Osteoblast (primary cell): ENCODE measurements at places on chromosomes 1 and 21.

- no peak for DNase-seq
- no peak overlapping the region for H3K4me3 ChIP-seq
- no peak overlapping the region for H3K27ac ChIP-seq
- H3K27me3 ChIP-seq, result no peaks in the 10 kb centered on the region
- no peaks in the 10 kb centered on the region for H3K4me1 ChIP-seq
These were observed 4.7 kb downstream of the AMY2B start for GRCh38 chr1:103576065-103576464.

GRCh38 chr1:201504799-201505502, 2.0 kb downstream of the CSRP1 start:
- H3K27me3 ChIP-seq, result no peaks in the 10 kb centered on the region
- H3K4me1 ChIP-seq, result peaks cover 84% of the 10 kb centered on the region
- H3K27ac ChIP-seq, result peak overlapping the region; percentile 99
- H3K4me3 ChIP-seq, result peak overlapping the region; percentile 81
- H3K36me3 ChIP-seq, result peaks cover 22% of the 10 kb centered on the region

DNA sequence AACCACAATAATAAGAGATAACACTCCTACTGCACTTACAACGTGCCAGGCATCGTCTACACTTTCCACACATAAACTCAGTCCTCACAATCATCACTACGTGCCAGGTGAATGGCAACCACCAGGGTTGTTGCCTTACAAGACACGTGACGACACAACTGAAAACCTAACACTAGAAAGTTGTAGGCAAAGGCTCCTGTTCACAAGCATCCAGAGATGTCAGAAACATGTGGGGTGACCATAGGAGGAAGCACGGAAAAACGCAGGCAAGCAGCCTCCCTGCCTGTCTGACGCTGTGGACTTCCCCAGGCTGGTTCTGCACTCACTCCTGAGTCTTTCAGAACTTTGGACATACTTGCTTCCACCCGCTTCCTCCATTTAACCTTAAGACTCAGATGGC, 7.0 kb downstream of the CAPZB start:
- H3K4me1 ChIP-seq, result peaks cover 37% of the 10 kb centered on the region
- no peak overlapping the region for H3K4me3 ChIP-seq
- peaks cover 35% of the 10 kb centered on the region for H3K36me3 ChIP-seq
- no peaks in the 10 kb centered on the region for H3K27me3 ChIP-seq

GRCh38 chr21:28272272-28272992, 720.2 kb downstream of the LTN1 start:
- H3K4me1 ChIP-seq, result no peaks in the 10 kb centered on the region
- no peak overlapping the region for H3K4me3 ChIP-seq
- H3K36me3 ChIP-seq, result no peaks in the 10 kb centered on the region
- H3K27me3 ChIP-seq, result no peaks in the 10 kb centered on the region
- no peak overlapping the region for H3K27ac ChIP-seq

- no peak overlapping the region for H3K27ac ChIP-seq
- no peaks in the 10 kb centered on the region for H3K4me1 ChIP-seq
- H3K27me3 ChIP-seq, result no peaks in the 10 kb centered on the region
These were observed 107.0 kb downstream of the CTH start for GRCh38 chr1:70518106-70518505.

- no peak overlapping the region for H3K4me3 ChIP-seq
- no peaks in the 10 kb centered on the region for H3K4me1 ChIP-seq
- H3K36me3 ChIP-seq, result no peaks in the 10 kb centered on the region
- DNase-seq, result no peak
- no peaks in the 10 kb centered on the region for H3K27me3 ChIP-seq
These were observed 198.6 kb downstream of the PTPRC start for GRCh38 chr1:198837278-198838021.

- H3K27me3 ChIP-seq, result no peaks in the 10 kb centered on the region
- no peak overlapping the region for H3K4me3 ChIP-seq
- no peak overlapping the region for H3K27ac ChIP-seq
- no peaks in the 10 kb centered on the region for H3K36me3 ChIP-seq
These were observed 195.2 kb upstream of the CHODL start for GRCh38 chr21:18049461-18049860.

GRCh38 chr1:59730759-59731478, 83.8 kb upstream of the HOOK1 start:
- peak overlapping the region; percentile 94 for H3K27ac ChIP-seq
- DNase-seq, result peak; percentile 66
- H3K4me3 ChIP-seq, result peak overlapping the region; percentile 10
- H3K27me3 ChIP-seq, result no peaks in the 10 kb centered on the region

DNA sequence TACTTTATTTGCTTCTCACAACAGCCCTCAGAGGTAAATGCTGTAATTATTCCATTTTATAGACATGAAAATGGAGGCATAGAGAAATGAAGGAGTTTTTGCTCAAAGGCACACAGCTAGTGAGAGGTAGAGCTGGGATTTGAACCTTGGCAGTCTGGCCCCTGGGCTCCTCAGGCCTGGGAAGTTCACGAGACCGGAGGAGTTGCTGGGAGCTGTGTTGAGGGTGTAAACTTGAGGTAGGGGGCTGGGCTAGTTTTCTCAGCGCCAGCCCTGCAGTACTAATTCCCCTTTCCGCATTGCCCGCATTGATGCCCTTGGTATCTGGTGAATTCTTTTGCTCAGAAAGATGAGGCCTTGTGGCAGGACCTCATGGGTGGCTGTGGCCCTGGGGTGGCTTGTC, 73.3 kb downstream of the PTPRU start:
- H3K36me3 ChIP-seq, result no peaks in the 10 kb centered on the region
- peak; percentile 68 for DNase-seq
- H3K4me3 ChIP-seq, result no peak overlapping the region
- H3K27ac ChIP-seq, result no peak overlapping the region
- no peaks in the 10 kb centered on the region for H3K4me1 ChIP-seq

DNA sequence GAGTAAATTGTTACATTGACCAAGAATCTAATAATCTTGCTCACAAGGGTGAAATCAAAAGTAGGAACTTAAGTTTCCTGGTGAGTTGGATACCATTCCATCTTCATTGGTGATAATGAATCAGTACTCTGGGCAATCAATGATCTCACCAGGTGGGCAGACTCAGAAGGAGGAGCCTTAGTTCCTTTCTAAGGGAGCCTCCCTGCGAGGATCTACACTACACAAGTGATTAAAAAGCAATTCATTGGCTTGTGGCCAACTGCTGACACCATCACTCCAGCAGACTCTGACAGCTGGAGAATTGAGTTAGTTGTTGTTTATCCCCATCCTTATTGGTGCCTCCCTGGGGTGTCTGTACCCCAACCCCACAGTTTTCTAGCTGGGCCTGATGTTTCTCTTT, 84.1 kb upstream of the VANGL1 start:
- no peaks in the 10 kb centered on the region for H3K27me3 ChIP-seq
- no peak overlapping the region for H3K4me3 ChIP-seq
- no peak overlapping the region for H3K27ac ChIP-seq
- peaks cover 7% of the 10 kb centered on the region for H3K4me1 ChIP-seq
- no peaks in the 10 kb centered on the region for H3K36me3 ChIP-seq

- DNase-seq, result peak; percentile 46
- no peak overlapping the region for H3K27ac ChIP-seq
- no peak overlapping the region for H3K4me3 ChIP-seq
- H3K27me3 ChIP-seq, result no peaks in the 10 kb centered on the region
- peaks cover 10% of the 10 kb centered on the region for H3K4me1 ChIP-seq
These were observed 28.9 kb downstream of the RNF2 start for GRCh38 chr1:185074307-185074706.

DNA sequence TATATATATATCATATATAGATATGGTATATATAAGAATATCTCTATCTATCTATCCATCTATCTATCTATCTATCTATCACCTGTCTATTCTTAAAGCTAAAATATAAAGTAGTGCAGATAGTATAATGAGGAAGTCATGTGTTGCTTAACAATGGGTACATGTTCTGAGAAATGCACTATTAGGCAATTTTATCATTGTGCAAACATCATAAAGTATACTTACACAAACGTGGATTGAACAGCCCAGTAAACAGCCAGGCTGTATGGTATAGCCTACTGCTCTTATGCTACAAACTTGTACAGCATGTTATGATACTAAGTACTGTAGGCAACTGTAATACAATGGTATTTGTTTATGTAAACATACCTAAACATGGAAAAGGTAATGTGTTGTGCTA, 621.0 kb upstream of the NCAM2 start:
- no peak overlapping the region for H3K4me3 ChIP-seq
- no peaks in the 10 kb centered on the region for H3K36me3 ChIP-seq
- H3K27ac ChIP-seq, result no peak overlapping the region
- no peaks in the 10 kb centered on the region for H3K4me1 ChIP-seq
- no peaks in the 10 kb centered on the region for H3K27me3 ChIP-seq

- no peaks in the 10 kb centered on the region for H3K4me1 ChIP-seq
- DNase-seq, result peak; percentile 43
- H3K4me3 ChIP-seq, result no peak overlapping the region
- no peaks in the 10 kb centered on the region for H3K27me3 ChIP-seq
- H3K27ac ChIP-seq, result no peak overlapping the region
These were observed 264.2 kb downstream of the NPHP4 start for GRCh38 chr1:5727871-5728643.

DNA sequence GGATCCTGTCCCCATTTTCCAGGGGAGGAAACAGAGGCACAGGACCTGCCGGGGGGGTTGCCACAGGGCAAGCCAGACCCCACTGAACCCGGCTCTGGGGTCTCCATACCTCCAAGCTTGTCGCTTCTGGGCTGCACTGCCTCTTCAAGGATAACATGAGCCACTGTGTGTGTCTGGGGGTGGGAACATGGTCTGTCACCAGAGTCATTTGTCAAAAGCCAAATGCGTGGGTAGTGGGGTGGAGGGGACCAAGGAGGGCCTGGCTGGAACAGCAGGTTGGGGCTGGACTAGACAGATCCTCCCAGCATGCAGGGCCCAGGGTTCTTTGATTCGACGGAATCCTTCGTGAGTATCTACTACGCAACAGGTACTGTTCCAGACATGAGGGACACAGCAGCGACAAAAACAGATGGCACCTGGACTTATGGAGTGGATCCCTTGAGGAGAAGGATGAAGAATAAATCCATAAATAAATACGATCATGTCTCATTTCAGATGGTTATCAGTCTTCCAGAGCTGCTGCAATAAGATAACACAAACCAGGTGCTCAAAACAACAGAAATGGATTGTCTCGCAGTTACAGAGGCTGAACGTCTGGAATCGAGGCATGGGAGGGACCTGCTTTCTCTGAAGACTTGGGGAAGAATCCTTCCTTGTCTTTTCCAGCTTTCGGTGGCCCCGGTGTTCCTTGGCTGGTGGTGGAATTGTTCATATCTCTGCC, 28.7 kb downstream of the C1QB start:
- H3K36me3 ChIP-seq, result no peaks in the 10 kb centered on the region
- no peak for DNase-seq
- H3K4me3 ChIP-seq, result no peak overlapping the region
- no peak overlapping the region for H3K27ac ChIP-seq

GRCh38 chr1:48558366-48558765, 86.4 kb upstream of the SPATA6 start:
- no peaks in the 10 kb centered on the region for H3K27me3 ChIP-seq
- DNase-seq, result no peak
- no peak overlapping the region for H3K4me3 ChIP-seq
- H3K4me1 ChIP-seq, result no peaks in the 10 kb centered on the region

DNA sequence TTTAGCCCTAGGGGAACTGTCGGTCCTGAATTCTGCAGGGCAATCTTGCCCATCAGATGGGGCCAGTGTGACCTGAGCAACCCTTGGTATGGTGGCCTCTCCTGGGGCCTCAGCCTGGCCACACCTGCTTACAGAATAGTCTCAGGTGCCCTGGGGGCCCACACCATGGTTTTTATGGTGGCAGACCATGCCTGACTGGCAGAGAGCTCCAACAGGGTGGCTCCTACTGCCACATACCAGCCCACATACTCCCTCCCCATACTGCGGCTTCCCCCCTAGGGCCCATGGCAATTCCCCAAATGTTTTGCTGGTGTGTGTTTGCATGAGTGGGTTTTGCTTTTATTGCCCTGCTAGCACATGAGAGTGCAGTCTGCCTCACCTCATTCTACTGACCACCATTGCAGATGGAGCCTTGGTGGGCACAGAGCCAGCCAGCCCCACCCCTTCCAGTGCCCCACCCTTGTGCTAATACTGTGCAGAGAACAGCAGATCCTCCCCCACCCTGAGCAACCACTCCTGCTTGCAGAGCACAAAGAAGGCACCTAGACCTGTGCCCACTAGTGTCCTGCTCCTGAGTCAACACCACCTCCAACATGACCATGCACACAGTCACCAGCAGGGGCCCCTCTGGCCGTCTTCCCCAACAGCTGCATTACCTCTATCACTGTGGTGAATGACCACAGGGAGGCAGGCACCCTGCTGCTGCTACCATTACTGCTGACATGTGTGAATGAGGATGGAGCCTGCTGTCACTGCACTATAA, 86.8 kb downstream of the GDAP2 start:
- no peaks in the 10 kb centered on the region for H3K27me3 ChIP-seq
- no peak for DNase-seq
- no peak overlapping the region for H3K4me3 ChIP-seq
- H3K27ac ChIP-seq, result no peak overlapping the region
- peaks cover 15% of the 10 kb centered on the region for H3K4me1 ChIP-seq

DNA sequence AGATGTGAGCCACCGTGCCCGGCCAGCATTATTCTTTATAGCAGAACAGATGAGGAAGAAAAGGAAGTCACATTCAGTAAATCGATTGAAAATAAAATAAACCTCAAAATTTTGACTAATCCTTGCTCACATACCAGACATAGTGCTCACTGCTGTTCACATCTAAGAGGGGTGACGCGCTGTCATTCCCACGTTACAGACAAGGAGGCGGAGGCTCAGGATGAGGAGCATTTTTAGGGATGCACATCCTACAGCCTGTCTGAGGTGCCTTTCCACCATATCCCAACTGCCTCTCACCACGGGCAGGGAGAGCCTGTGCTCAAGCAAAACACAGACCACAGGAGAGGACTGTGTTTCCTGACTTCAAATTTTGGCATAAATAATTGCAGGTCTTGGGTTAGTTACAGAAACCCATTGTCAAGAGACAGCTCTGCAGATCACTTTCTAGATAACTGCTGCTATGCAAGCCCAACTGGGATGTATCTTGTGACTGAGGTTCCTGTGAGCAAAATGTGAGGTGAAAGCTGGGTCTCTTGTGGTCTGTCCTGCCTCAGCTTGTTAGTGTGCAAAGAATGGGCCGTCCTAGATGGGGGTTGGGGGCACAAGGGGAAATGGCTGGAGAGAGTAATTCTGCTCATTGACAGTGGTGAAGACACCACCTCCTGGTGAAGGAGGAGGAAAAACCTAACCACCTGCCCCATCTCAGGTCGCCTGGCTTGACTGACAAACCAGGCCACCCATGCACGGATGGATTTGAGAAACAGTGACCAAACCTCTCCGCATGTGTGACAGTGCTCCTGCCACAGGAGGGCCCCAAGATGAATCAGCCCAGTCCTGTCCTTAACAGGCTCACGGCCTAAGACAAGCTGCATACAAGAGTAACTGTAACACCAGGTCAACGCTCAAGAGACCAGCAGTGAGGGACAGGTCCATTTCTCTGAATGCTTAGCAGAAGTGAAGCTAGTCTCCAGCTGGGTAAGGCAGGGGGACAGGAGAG, 8.2 kb downstream of the TNN start:
- DNase-seq, result peak; percentile 94
- no peak overlapping the region for H3K27ac ChIP-seq
- H3K4me1 ChIP-seq, result peaks cover 11% of the 10 kb centered on the region
- no peaks in the 10 kb centered on the region for H3K27me3 ChIP-seq
- no peaks in the 10 kb centered on the region for H3K36me3 ChIP-seq
- H3K4me3 ChIP-seq, result no peak overlapping the region

GRCh38 chr1:20110679-20111078, 8.7 kb downstream of the PLA2G2D start:
- no peak overlapping the region for H3K4me3 ChIP-seq
- no peak overlapping the region for H3K27ac ChIP-seq
- H3K4me1 ChIP-seq, result peaks cover 2% of the 10 kb centered on the region
- peaks cover 3% of the 10 kb centered on the region for H3K27me3 ChIP-seq
- H3K36me3 ChIP-seq, result no peaks in the 10 kb centered on the region
